ENCODE measurements at places on chromosomes 7 and 10.

DNA sequence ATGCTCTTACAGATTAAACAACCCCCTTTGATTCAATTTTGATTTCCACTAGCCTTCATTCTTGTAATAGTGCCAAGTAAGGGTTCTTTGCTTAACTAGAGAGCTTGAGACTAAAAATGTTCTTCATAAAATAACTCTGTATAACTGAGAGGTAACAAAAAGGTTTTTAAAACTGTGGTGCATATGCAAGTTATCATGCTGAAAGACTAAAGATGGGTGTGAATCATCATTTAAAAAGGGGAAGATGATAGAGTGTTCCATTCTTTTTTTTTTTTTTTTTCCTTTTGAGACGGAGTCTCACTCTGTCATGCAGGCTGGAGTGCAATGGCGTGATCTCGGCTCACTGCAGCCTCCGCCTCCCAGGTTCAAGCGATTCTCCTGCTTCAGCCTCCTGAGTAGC lies 11.1 kb downstream of the MDFIC start:
- no peak for DNase-seq
- peaks cover 5% of the 10 kb centered on the region for H3K4me1 ChIP-seq
- H3K27ac ChIP-seq: no peak overlapping the region
- H3K36me3 ChIP-seq: no peaks in the 10 kb centered on the region
- H3K4me3 ChIP-seq: no peak overlapping the region
- no peaks in the 10 kb centered on the region for H3K27me3 ChIP-seq

- no peaks in the 10 kb centered on the region for H3K4me1 ChIP-seq
- DNase-seq: no peak
Measured at GRCh38 chr7:91352091-91352490, 87.9 kb downstream of the FZD1 start.

GRCh38 chr10:77392851-77393250 lies 244.8 kb downstream of the KCNMA1 start:
- no peak overlapping the region for H3K4me3 ChIP-seq
- H3K27ac ChIP-seq: no peak overlapping the region
- no peaks in the 10 kb centered on the region for H3K27me3 ChIP-seq
- peaks cover 12% of the 10 kb centered on the region for H3K4me1 ChIP-seq
- DNase-seq: no peak

DNA sequence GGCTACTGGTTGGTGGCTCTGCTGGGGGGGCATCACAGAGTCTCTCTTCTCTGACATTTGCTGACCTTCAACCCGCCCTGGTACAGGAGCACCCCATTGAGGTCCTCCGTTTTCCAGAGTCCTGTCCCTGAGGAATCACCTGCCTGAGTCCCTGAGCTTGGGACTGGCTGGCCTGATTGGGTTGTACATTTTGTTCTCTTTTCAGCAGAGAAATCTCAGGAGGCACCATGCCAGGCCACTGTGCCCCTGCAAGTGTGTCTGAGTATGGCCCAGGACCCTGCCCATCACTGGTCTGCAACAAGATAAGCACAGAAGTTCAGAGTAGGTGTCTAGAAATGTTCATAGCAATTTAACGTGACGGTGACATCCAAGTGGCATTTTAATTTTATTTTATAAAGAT lies 131.2 kb downstream of the CUX1 start:
- H3K27ac ChIP-seq: peak overlapping the region; percentile 37
- no peak overlapping the region for H3K4me3 ChIP-seq
- H3K36me3 ChIP-seq: no peaks in the 10 kb centered on the region
- DNase-seq: no peak

DNA sequence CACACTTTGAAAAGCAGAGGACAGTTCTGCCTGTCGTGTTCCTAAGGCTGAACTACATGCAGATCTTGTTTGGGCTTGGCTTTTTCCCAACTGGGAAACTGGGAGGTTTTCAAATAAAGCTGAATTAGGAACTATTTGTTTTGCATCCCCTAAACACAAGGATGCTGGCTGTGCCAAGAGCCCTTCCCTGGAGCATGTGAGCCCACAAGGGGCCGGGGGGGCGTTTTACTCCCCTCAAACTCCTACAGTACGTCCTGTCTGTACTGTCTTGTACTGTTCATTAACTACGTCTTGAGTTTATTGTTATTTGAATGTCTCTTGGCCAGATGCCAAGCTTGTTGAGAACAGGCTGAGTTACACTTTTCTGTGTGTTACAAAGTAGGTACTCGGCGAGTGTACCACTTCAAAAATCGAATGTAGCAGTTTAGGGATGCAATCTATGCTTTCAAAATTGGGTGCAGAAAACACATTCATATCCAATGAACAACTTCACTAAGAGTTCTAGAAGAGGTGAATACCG lies 94.9 kb downstream of the GFRA1 start:
- H3K4me3 ChIP-seq: no peak overlapping the region
- peaks cover 2% of the 10 kb centered on the region for H3K4me1 ChIP-seq
- no peaks in the 10 kb centered on the region for H3K36me3 ChIP-seq
- H3K27me3 ChIP-seq: no peaks in the 10 kb centered on the region
- no peak for DNase-seq

Data from ovary (tissue), 10 donors.